Glomerular endothelial cell (primary cell): ENCODE measurements at places on chromosomes 3 and 15. TPM values are rescaled to one million over a fixed set of nuclear protein-coding genes. Genes with fewer than 3 reads are reported as not detected.

DNA sequence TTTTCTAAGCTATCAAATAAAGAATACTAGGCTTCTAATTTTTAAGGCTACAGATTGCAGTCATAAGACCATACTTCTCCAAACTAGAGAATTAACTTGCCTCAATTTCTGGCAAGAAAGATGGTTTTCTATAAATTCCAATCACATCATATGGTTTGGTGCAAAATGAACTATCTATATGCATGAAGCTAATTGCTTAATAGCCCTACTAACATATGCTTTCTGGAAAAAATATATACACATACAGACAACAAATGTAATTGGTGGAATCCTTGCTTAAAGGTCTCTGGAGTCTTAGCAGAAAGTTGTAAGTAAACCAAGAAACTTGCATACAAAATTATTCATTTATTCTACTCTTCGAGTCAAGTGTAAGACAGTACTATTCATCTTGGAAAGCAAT, 113.1 kb upstream of the NANOGP8 start:
- DNase-seq = no peak

The FANCD2OS gene
- total RNA-seq = not detected in 2 replicates

The DAZL gene
- not detected in 2 replicates for total RNA-seq

The DPPA4 gene
- total RNA-seq = 0.92 TPM in 1 of 2 replicates, not detected in the other
